ENCODE measurements at places on chromosomes 11 and 22.

DNA sequence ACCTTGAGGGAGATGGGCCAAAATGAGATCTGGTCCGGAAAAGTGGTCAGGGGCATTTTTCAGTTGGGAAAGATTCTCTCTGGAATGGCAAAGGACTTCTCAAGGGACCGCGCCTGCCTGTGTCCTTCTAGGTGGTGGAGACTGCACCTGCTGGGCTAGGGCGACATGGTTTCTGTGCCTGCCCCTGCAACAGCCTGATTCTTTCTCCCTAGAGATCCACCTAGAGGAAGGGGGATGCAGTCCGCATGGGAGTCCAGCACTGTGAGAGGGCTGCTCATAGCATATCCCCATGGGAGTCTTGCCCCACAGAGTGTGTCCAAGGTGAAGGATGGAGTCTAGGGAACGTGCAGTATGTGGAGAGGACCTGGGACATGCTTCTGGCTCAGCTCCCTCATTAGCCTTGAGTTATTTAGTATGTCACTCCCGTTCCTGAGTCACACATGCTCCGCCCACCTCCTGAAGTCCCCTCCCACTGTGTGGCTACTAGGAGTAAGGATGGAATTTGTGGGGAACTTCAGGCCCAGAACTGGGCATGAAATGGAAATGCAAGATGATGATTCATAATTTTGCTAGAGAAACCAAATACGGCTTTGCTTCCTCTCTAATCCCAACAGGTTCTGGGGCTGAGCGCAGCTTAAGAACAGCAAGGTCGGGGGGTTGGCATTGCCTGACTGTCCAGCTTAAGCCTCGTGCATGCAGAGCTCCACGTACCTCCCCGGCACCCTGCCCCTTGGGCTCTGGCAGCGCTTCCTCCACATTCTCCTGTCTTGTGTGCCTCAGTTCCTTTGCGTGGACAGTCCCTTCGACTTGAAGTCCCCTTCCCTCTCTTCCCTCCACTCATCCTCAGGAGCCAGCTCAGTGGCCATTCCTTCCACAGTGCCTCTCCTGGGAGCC is 35.0 kb downstream of the GRIK4 start:
- DNase-seq: peak; percentile 94

- DNase-seq: no peak
These were observed 516.8 kb upstream of the FAT3 start for GRCh38 chr11:91707652-91708482.

GRCh38 chr11:30420233-30420787 is 97.4 kb downstream of the ARL14EP start:
- no peak for DNase-seq

- no peak for DNase-seq
These were observed 1.6 kb downstream of the APLP2 start for GRCh38 chr11:130071211-130071712.

- no peak for DNase-seq
These were observed 35.8 kb downstream of the C11orf58 start for GRCh38 chr11:16773981-16774935.

DNA sequence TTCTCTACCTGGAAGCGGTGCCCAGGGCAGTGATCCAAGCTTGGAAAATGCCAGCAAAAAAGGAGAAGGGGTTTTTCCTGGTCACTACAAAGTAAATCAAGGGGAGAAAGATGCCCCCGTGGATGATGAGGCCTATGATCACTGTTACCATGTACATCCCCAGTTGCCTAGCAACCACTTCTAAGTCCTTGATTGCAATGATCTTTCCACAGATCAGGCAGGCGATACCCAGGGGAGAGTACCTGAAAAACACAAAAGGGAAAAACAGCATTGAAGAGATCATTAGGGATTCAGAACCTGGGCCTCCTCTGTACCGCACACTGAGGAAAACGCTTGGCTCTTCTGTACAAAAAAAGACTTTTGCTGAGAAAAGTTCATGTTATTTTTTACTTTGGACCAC is 127.1 kb downstream of the SLC1A2 start:
- DNase-seq: no peak

DNA sequence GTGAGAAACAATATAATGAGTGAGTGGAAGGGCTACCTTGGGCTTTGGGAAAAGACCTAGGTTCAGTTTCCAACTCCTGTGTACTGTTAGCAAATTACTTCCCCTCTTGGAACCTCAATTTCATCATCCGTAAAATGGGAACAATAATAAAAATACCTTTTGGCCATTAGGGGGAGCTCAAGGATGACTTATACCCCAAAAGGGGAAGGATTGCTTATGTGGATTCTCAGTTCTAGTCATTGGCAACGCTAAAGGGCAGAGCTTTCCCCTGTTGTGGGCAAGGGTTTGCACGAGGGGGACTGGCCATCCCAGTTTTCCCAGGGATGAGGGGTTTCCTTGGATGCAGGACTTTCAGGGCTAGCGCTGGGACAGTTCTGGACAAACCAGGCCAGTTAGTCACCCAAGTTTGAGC is 3.1 kb upstream of the COMMD9 start:
- DNase-seq: no peak

GRCh38 chr11:35337136-35337913 is 82.0 kb downstream of the SLC1A2 start:
- peak; percentile 93 for DNase-seq

DNA sequence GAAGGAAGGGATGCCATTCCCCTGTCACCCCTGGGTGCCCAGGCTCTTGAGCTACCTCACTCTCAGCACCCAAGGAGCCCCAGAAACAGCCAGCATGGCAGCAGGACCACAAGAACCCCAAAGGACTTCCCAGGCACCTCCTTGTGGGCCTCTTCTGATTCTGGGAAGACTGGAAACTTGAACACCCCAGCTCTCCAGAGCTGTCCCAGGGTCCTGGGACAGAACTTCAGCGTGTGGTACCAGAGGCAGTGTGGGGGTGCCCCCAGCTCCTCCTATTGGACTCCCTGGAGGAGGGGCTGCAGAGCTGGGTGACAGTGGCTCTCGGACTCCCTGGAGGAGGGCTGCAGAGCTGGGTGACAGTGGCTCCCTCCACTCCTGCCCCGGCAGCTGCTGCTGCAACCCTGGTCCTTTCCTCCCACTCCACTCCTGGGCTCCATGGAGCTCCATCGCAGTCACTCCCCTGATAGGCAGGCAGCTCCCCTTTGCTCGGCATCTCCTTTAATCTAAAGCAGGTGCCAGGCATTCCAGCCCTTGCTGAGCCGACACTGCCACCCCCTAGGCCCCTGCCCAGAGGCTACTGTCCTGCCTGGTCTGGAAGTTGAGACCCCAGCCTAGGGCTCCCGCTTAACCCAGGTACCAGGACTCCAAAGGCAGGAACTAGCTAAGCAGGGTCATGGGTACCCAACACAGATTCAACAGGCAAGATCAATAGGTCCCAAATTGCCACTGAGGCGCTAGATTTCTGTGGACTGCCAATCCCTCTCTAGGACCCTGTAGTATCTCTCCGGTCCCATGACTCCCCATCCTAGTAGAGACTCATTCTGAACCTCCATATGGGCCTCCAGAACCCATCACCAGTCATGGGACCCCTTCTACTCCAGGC is 2.7 kb downstream of the BCL9L start:
- no peak for DNase-seq

DNA sequence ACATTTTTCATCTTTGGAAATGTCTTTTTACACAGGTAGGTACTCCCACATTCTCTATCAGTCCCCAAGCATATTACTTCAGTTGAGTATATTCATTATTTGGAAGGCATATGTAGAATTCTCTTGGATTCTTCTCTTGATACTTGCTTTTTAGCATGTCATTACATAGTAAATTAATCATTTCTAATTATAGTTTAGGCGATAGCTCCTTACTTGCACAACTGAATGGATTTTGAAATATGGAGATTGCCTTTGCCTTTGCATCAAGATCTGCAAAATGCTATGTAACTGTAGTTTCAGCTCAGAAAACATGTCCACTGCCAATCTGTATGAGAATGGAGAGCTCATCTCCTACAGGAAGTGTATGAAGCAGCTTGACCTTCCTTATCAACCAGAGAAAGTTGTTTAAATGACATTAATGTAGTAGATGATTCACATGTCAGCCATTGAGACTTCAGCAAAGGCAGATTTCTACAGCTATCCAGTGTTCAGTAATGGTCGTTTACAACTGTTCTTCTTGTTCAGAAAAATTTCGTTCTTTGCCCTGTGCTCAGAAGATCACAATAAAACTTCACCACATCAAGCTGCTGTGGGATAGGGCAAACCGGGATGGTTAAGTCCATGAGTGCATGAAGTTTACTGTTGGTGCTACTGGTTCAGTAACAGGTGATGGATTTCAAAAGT is 61.6 kb downstream of the PPP6R3 start:
- no peak for DNase-seq

GRCh38 chr22:44366372-44367300 is 53.9 kb upstream of the SHISAL1 start:
- no peak for DNase-seq

DNA sequence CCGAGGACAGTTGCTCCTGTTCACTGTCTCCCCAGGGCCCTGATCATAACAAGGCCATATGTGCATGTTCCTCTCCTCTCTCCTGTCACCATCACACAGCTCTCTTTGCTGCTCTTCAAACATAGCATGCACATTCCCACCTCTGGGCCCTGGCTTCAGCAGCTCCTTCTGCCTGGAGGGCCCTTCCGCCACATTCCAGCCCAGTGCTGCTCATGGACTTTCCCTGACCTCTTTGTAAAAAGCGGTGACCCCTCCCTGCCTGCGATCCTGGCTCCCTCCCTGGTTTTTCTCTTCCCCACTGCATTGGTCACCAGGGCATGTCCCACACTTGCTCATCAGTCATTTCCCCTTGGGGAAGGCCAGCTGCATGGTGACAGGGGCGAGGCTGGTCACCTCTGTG is 98.2 kb downstream of the MYO18B start:
- no peak for DNase-seq

DNA sequence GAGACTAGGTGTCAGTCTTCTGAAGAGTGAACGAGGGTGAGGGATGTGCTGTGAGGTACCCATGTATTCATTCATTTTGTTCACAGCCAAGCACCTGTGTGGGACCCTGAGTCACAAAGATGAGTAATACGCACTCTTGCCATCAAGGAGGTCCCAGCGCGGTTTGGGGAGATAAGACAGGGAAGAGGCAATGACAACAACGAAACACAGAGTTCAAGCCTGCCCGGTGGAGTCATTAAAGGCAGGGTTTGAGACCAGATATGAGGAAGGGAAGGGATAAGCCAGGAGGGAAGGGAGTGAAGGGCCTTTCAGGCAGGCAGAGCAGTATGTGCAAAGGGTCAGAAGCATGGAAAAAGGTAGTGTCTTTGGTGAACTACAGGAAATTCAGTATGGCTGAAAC is 4.6 kb downstream of the DCHS1 start:
- DNase-seq: no peak

GRCh38 chr11:130761560-130762220 is 154.6 kb downstream of the SNX19 start:
- no peak for DNase-seq

GRCh38 chr22:27064386-27064785 is 407.0 kb downstream of the MIAT start:
- DNase-seq: no peak

DNA sequence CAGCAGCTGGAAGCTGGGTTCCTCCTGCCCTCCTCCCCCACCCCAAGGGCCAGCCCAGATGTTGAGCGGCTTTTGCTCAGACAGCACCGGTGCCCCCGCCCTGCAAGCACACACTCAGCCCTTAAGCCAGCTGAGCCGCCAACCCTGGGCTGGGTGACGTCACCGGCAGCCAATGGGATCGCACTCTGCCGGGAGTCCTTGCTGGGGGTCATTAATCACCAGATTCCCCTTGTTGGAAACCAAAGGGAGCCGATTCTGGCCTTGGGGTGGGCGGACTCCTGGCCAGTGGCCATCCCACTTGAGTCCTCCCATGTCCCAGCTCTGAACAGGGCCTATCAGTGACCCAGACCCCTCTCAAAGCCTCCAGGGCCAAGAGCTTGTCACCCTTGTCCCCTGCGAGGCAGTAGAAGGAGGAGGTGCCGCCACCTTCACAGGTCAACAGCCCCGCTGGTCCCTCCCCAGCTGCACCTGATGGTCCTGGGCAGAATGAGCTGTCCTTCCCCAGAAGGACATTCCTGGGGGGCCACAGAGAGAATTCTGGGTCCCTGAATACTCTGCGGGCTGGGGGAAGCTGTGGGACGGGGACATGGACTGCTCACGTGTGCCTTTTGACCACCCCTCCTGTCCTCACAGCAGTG is 7.4 kb downstream of the DUSP8 start:
- DNase-seq: peak; percentile 60

GRCh38 chr11:101940901-101941520 is 24.7 kb upstream of the ANGPTL5 start:
- DNase-seq: no peak
